Chondrocyte (in vitro differentiated cells): ENCODE measurements at places on chromosomes 11 and 22. TPM values are rescaled to one million over a fixed set of nuclear protein-coding genes. Genes with fewer than 3 reads are reported as not detected.

MS4A15 gene
- not detected in 3 replicates for total RNA-seq

WNT11 gene
- 20.7 to 69.4 TPM (median 24.5 TPM) in 3 replicates for total RNA-seq

MS4A4A gene
- total RNA-seq: not detected in 3 replicates

OR5B21 gene
- not detected in 3 replicates for total RNA-seq

SCGB1D2 gene
- total RNA-seq: not detected in 3 replicates

TEAD1 gene
- total RNA-seq: 128 to 137 TPM (median 135 TPM) in 3 replicates

OR4C5 gene
- total RNA-seq: not detected in 3 replicates

FOLR1 gene
- 0.20 TPM in 1 of 3 replicates, not detected in the others for total RNA-seq

OTOG gene
- 0.08 to 0.82 TPM in 2 of 3 replicates, not detected in the other for total RNA-seq

NCF4 gene
- not detected in 3 replicates for total RNA-seq

ACR gene
- 0.45 to 0.74 TPM (median 0.63 TPM) in 3 replicates for total RNA-seq

TNRC6B gene
- 30.9 to 42.8 TPM (median 35.0 TPM) in 3 replicates for total RNA-seq

MISFA gene
- 2.2 to 4.6 TPM (median 4.1 TPM) in 3 replicates for total RNA-seq

MOGAT2 gene
- not detected in 3 replicates for total RNA-seq

LDHAL6A gene
- not detected in 3 replicates for total RNA-seq

YAP1 gene
- 114 to 132 TPM (median 116 TPM) in 3 replicates for total RNA-seq

TREH gene
- not detected in 3 replicates for total RNA-seq

OR52H1 gene
- 0.39 TPM in 1 of 3 replicates, not detected in the others for total RNA-seq

JRKL gene
- total RNA-seq: 13.0 to 13.6 TPM (median 13.0 TPM) in 3 replicates
